ENCODE measurements at places on chromosomes 5 and 9. TPM values are rescaled to one million over a fixed set of nuclear protein-coding genes. Genes with fewer than 3 reads are reported as not detected.

Gene RMRP
- 178,042 TPM for total RNA-seq

Gene EFCAB9
- not detected for total RNA-seq

Gene DMRT1
- under 0.01 TPM for total RNA-seq

Gene SLC25A2
- total RNA-seq, result not detected

Gene PRDM9
- not detected for total RNA-seq

Gene OTP
- not detected for total RNA-seq

Gene FAM221B
- not detected for total RNA-seq

Gene VLDLR
- 12.2 TPM for total RNA-seq

Gene PLCXD3
- total RNA-seq, result not detected

Gene CD74
- total RNA-seq, result 41.6 TPM

Gene TGFBI
- 856 TPM for total RNA-seq

Gene SLC34A3
- not detected for total RNA-seq

Gene FAXDC2
- total RNA-seq, result 1.3 TPM

Gene ORM2
- not detected for total RNA-seq

Gene GABRA6
- total RNA-seq, result not detected

Gene TAF11L10
- not detected for total RNA-seq

Gene CTXN3
- not detected for total RNA-seq

Gene LHX2
- total RNA-seq, result not detected

Gene PDE8B
- total RNA-seq, result not detected

Gene CCDC152
- 0.25 TPM for total RNA-seq

Gene TRIM7
- 4.1 TPM for total RNA-seq

Gene SPINK6
- not detected for total RNA-seq

Gene PCDHGC3
- 36.5 TPM for total RNA-seq

Gene DPYSL3
- total RNA-seq, result 275 TPM

Gene UGT3A1
- total RNA-seq, result 0.38 TPM

Gene HAPLN1
- 0.76 TPM for total RNA-seq

Gene AK8
- total RNA-seq, result 0.49 TPM

Gene OR1J2
- total RNA-seq, result not detected

Gene CDH18
- total RNA-seq, result not detected

Gene BHMT2
- 0.98 TPM for total RNA-seq

Gene IFNB1
- total RNA-seq, result not detected

Gene PRUNE2
- 7.7 TPM for total RNA-seq

Gene S100Z
- total RNA-seq, result not detected

Gene ETF1
- total RNA-seq, result 49.2 TPM

Gene NTRK2
- under 0.01 TPM for total RNA-seq

Gene PCDHA4
- 0.16 TPM for total RNA-seq

Gene PCDHB7
- 0.63 TPM for total RNA-seq

Gene CCL27
- total RNA-seq, result 0.25 TPM

Gene DOCK8
- total RNA-seq, result 0.49 TPM

Gene LCNL1
- total RNA-seq, result 2.5 TPM

Gene ARSI
- total RNA-seq, result 32.3 TPM

Gene TMC1
- total RNA-seq, result not detected

Gene SPATA31A3
- total RNA-seq, result not detected

Gene BRINP1
- 0.51 TPM for total RNA-seq

Gene SOHLH1
- not detected for total RNA-seq

Gene SLC45A2
- not detected for total RNA-seq

Gene TEK
- total RNA-seq, result 0.98 TPM

Gene BAAT
- total RNA-seq, result 0.13 TPM

Gene NIPAL4
- 4.2 TPM for total RNA-seq

Gene PTRH1
- total RNA-seq, result 44.1 TPM

Gene THG1L
- total RNA-seq, result 17.6 TPM

Gene ENTPD8
- total RNA-seq, result 0.38 TPM

Gene GPR151
- not detected for total RNA-seq

Gene PCDHA9
- under 0.01 TPM for total RNA-seq

Gene GNPDA1
- total RNA-seq, result 101 TPM

Gene SLC23A1
- 0.38 TPM for total RNA-seq

Gene ZFR
- total RNA-seq, result 38.8 TPM

Gene MPDZ
- 17.1 TPM for total RNA-seq

Gene AQP7
- total RNA-seq, result not detected

Data from mesangial cell (primary cell).